ENCODE measurements at places on chromosomes 6 and 20.

DNA sequence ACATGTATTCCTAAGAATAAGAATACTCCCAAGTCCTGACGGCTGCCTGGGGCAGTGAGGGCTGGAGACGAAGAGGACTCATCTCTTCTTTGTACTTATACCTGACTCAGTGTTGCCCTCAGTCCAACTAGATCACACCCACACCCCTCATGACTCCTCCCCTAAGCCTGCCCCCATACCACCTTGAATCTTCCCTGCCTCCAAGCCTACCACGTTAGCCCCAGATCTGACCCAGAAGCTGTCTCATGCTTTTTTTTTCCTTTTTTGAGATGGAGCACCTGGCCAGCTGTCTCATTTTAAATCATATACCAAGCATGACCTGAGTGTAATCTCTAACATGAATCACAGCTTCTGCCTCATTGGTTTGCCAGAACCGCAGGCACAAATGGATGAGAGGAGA is 45.2 kb downstream of the MUC22 start:
- DNase-seq, result no peak

DNA sequence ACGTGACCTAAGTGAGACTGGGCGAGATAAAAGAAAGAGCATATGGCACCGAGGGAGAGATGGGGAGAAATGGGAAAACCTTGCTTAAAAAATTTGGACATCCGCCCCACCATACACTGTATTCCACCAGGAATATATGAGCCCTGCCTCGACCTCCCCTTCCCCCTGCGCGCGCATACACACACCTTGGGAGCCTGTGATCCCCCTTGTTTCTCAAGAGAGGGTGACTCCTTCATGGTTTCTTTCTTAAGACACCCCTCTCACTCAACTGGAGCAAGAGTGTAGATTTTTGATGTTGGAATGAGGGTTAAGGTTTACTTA is 480 bp downstream of the ABCF1 start:
- no peak for DNase-seq

DNA sequence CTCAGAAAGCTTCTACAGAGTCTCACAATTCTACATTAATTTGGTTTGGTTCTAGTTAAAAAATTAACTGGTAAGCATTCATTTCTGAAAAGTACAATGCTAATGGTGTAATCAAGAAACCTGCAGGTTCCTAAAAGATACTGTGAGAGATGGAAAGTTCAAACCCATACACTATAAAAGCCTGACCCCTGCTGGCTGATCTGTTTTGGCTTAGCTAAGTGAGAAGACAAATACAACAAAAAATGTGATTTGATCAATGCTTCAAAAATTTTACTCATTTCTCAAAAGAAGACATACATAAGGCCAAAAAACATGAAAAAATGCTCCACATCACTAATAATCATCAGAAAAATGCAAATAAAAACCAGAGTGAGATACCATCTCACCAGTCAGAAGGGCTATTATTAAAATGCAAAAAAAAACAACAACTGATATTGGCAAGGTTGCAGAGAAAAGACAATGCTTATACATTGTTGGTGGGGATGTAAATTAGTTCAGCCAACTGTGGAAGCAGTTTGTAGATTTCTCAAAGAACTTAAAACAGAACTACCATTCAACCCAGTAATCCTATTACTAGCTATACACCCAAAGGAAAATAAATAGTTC is 102.8 kb downstream of the MOXD1 start:
- DNase-seq, result peak; percentile 24

GRCh38 chr20:5569021-5569420 is 181.2 kb upstream of the SHLD1 start:
- DNase-seq, result peak; percentile 13

- no peak for DNase-seq
Measured at GRCh38 chr6:44980841-44981240, 347.3 kb upstream of the RUNX2 start.

DNA sequence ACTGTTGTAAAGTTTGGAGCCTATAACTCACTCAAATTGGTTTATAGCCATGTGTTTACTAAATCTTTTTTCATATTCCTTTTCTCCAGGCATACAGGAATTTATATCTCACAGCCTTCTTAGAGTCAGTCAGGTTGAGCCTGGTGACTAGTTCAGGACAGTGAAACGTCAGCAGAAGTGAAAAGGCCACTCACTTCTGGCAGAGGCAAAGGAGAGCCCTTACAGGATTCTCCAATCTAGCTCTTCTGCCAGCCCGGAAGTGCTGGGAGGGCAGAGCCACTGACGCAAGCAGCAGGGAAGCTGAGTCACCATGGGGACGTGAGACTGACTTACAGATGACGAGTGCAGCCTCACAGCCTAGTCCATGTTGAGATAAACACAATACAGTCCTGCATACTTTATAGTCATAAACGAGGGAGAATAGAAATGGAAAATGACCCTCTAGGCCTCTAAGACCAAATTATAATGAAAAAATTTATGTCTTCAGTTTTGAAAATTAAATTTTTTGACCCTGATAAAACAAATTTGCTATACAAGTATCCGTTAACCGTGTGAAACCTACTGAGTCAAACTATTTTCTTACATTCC is 1.3 kb downstream of the PXT1 start:
- peak; percentile 84 for DNase-seq

GRCh38 chr6:16995511-16996250 is 106.2 kb upstream of the STMND1 start:
- DNase-seq, result no peak

DNA sequence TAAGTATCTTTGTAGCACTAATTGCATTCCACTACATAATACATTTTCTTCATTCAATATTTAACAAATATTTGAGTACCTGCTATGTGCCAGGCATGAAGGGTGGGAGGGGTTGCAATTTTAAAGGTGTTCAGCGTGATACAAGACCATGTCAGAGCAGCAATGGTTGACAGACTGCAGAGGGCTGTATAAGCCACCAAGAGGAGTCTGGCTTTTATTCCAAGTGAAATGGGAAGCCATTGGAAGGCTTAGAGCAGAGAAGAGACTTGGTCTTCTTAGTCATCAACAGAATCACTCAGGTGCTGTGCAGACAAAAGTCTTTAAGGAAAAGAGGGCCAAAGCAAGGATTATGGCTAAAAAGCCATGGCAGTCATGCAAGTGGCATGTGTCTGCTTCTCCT is 360.8 kb upstream of the ARID1B start:
- DNase-seq, result no peak

Data from spinal cord (tissue), 10 donors.